ENCODE measurements at places on chromosomes 4 and X.
A peak's percentile ranks its signal among the peaks of the same experiment; 100 is the strongest.

DNA sequence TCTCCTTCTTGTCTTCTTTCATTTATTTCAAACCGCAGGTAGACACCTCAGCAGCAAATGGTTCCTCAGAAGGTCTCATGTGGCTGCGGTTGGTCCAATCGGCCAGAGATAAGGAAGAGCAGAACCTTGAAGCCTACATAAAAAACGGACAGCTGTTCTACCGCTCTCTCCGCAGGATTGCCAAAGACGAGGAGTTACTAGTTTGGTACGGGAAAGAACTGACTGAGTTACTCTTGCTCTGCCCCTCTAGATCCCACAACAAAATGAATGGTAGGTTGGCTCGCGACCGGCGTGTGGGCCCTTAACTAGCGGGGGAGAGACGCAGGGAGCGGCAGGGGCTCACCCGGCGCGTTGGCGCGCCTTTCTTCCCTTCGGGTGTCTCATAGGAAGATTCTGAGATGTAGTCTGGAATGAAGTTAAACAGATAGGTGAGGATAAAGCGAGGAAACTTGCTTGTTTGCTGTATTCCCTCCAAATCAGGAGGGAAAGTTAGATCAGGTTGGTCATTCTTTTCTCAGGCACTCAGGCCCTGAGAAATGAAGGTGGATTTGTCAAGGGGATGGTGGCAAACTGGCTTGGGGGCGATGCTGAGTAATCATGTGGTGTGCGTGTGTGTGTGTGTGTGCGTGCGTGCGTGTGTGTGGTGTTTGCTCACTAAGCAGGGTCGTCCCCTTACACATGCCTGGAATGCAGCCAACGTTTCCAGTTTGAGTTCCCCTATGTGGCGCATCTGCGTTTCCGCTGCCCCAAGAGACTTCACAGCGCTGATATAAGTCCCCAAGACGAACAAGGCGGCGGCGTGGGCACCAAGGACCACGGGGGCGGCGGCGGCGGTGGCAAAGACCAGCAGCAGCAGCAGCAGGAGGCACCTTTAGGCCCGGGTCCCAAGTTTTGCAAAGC, 4.2 kb downstream of the PRDM8 start:
- peak; percentile 60 for DNase-seq

DNA sequence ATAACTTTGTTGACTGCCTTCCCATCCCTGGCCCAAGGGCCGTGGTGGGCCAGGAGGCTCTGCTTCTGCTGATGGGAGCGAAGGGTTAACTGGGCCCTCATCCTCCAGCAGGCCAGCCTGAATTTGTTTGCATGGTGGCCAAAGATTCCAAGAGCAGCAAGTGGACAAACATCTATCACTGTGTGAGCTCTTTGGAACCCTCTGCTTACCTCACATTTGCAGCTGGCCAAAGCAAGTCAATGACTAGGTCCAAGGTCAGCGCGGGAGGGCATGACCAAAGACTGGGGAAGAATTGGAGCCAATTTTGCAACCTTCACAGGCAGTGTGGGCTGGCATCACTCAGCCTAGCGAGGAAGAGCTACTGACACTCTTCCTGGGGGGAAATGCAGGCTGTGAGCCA, 67.8 kb upstream of the ATP6AP2 start:
- no peak for DNase-seq

DNA sequence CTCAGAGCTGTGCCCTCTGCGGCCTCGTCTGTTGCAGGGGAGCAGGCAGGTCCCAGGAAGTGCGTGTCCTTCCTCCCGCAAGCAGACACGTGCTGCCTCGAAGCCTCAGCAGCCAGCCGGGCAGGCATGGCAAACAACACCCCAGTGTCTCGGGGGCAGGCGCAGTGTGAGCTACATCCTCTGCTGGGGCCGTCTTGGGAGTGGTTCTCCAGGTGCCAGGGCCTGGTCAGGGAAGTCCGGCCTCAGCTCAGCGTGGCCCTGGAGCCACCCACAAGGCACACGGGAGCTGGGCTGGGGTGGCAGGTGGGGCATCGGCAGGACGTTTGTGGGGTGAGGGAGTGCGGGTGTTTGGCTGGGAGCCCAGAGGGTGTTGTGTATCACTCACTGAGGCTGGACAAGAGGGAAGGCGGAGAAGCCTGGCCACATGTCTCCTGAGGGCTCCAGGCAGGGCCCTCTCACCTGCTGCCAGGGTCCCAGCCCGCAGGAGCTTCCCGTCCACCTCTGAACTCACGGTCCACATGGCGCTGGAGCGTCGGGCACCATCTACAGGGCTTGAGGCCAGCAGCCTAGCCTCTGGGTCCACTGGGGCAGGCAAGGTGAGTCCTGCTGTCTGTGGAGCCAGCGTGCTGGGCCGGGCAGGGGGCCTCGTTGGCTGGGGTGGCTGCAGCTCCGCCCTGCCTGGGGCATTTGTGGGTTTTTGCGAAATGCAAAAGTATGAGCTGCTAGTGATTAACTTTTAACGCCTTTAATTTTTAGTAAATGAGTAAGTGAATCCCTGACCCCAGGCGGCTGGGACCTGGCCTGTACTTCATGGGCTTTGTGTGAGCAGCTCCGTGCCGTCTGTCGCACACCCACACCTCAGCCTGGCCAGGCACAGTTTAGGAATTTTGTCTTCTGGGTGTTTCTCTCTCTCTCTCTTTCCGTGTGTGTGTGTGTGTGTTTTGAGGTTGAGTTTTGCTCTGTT, 17.3 kb upstream of the UVSSA start:
- peak; percentile 65 for DNase-seq

DNA sequence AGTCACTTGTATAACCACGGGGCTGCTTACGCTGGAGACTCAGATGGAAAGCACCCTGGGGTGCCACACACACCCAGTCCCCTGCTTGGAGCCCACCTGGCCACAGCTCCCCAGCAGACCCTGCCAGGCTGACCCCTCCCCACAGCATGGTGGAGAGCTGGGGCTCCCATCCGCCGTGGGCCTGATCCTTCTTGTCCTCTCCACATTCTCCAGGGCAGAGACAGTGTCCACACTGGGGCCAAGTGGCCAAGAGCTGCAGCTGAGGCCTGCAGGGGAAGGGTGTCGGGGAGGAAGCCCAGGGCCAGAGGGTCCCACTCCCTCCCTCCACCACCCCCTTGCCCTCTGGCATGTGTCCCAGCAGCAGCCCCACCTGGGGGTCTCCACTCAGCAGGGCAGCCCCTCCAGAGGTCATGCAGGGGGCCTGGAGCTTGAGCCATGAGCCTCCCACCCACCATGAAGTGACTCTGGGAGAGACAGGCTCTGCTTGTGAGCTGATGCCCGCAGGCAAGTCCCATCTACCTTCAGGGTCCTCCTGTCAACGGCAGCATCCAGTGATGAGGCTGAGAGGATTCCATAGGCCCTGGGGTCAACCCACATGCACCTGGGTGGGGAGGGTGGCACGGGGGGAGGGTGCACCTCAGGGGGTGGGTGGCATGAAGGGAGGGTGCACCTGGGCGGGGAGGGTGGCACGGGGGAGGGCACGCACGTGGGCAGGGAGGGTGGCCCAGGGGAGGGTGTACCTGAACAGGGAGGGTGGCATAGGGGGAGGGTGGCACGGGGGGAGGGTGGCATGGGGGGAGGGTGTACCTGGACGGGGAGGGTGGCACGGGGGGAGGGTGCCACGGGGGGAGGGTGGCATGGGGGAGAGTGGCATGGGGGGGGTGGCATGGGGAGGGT, 56.4 kb downstream of the FAM53A start:
- DNase-seq = no peak

DNA sequence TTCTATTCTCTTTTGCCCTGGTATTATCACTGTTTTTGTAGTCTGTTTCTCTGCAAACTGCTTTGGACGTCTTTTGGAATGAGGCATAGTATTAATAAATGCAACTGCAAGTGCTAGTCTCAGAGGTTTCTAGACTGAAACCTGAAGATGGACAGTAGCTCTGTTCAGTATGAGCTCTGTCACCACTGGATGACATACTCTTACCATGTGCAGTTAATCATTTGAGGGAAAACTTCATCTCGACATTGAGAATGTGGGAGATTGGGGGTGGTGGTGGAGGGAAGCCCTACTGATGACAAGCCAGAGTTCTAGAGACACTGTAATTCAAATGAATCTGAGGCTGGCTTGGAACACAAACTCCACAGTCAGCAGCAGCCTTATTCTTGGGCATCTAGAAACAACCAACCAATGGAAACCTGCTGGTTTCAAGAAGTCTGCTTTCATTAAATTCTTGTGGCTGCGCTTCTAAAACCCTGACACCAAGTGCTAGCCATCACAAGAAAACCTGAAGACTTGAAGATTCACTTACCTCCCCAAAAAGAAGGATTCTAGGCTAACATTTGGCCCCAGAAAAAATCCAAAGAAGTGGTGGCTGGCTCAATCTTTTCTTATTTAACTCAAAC, 161.7 kb downstream of the RASL11B start:
- DNase-seq = no peak

- DNase-seq = no peak
Observed at GRCh38 chr4:38800961-38801450, 3.6 kb downstream of the TLR1 start.

GRCh38 chr4:147640331-147640730, 23.1 kb downstream of the TMEM184C start:
- no peak for DNase-seq

GRCh38 chr4:185127021-185127925, 15.8 kb upstream of the SLC25A4 start:
- no peak for DNase-seq

GRCh38 chr4:153217440-153217839, 13.2 kb downstream of the TRIM2 start:
- DNase-seq = no peak

DNA sequence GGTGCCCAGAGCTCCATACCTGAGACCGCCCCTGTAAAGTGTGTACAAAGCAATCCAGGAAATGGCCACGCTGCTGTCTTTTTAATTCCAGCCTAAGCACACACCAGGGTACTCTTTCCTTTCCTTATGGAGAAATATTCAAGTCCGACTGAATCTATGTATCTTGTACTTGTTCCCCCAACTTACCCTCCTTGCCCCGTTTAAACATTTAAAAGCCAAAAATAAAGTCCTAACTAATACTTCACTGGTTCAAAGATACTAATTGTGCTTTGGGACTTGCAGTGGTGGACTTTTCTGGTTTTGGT, 731 bp upstream of the AMMECR1 start:
- DNase-seq = no peak

- DNase-seq = no peak
Observed at GRCh38 chr4:107578321-107578720, 141.7 kb downstream of the PAPSS1 start.

GRCh38 chr4:73341454-73341853, 62.6 kb upstream of the ALB start:
- DNase-seq = no peak

GRCh38 chr4:7381890-7382633, 52.7 kb downstream of the PSAPL1 start:
- DNase-seq = no peak

Data from CD4-positive, alpha-beta T cell treated with Interferon gamma for 1 hour (primary cell).